Brain (organoid and tissue), 16 donors: ENCODE measurements at places on chromosomes 12 and 14. TPM values are rescaled to one million over a fixed set of nuclear protein-coding genes. Genes with fewer than 3 reads are reported as not detected.

DNA sequence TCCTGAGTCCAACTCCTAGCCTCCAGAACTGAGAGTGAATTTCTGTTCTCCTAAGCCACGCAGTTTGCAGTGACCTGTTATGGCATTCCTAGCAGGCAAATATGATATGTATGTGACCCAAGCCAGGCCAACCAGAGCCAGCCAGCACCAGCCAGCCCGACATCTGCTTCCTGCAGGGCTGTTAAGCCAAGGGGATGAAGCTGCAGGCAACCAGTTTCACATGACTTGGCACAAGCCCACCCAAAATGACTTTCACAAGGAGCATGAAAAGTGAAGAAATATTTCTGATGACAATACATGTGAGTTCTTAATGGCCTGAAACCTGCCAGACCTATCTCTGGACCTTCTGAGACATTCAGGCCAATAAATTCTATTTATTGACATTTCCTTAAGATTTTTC lies 68.1 kb downstream of the ITPK1 start:
- no peak for DNase-seq

- DNase-seq: no peak
Measured at GRCh38 chr12:1728824-1729223, 38.0 kb downstream of the ADIPOR2 start.

HSP90AA1 gene
- 470 TPM for polyA plus RNA-seq

GRCh38 chr12:19539071-19539470 lies 99.8 kb downstream of the AEBP2 start:
- no peak for DNase-seq

- no peak for DNase-seq
Measured at GRCh38 chr14:68910540-68910939, 68.6 kb downstream of the ACTN1 start.

BDKRB2 gene
- 0.83 TPM for polyA plus RNA-seq

NINJ2 gene
- 26.6 TPM for polyA plus RNA-seq

KRT79 gene
- polyA plus RNA-seq: not detected

RGS6 gene
- 1.9 TPM for polyA plus RNA-seq

DNA sequence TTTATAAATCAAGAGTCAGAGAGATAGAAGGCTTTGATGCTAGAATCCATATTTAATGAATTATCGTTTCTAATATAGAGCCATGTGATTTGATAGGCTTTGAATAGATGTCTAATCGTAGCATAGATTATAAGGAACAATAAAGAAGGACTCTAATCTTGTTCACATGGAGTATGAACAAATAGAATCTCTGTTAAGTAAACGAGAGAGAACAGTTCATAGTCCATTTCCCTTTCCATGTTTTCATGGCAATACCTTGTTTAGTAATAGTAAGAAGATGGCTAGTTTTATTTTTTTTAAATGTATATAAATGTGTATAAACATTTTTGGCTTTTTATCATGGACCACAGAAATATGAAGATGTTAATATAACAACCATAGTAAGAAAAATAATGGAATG lies 32.3 kb upstream of the RAD51AP1 start:
- DNase-seq: no peak

GRCh38 chr12:18966954-18967353 lies 162.6 kb upstream of the PLEKHA5 start:
- DNase-seq: no peak

DNA sequence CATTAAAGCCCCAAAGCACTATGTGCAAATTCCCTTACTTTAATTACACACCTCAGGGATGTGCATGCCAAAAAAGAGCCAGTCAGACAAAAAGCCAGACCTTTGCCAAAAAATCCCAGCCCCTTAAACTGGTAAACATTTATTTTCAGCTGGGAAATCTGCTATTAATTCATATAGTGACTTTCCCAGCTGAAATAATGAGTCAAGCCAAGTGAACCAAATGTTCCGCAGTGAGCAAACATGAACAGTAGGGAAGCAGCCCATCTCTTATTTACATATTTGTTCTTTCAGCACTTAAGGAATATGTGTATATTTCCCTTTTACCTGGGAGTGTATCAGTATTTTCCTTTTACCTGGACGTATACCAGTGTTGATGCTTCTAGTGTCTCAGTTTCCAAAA lies 44.0 kb upstream of the OTX2 start:
- DNase-seq: no peak

DNA sequence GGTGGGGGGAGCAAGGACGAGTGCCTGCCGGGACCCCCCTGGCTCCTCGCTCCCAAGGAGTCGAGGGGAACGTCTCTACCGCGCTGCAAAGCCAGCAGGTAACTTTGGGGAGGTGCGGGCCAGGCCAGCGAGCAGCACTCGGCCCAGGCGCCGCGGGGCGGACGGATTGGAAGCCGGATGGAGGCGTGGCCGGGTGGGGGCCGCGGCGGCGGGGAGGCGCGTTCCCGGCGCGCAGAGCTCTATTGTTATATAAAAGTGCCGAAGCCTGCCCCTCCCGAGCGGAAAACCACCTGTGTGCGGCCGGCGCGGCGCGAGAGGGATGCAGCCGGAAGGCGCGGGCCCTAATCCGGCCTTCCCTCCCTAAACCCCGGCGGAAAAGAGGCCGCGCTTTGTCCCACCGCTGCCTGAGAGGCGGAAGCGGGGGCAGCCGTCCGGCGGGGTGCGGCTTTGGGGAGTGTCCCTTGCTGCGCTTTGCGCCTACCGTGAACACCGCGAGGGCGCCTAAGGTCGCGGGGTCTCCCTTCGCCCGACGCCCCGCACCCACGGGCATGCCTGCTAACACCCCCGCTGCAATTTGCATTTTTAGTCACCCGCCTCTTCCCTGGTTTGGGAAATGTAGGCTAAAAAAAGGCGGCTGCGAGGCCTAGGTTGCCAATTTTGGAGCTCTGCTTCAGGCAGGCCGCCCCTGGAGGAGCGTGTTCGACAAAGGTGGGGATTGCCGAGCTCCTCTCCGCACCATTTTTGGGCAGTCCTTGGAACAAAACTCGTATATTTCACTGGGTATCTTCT lies 1.7 kb upstream of the DUSP6 start:
- peak; percentile 63 for DNase-seq

MYL6 gene
- polyA plus RNA-seq: 1,760 TPM

DNA sequence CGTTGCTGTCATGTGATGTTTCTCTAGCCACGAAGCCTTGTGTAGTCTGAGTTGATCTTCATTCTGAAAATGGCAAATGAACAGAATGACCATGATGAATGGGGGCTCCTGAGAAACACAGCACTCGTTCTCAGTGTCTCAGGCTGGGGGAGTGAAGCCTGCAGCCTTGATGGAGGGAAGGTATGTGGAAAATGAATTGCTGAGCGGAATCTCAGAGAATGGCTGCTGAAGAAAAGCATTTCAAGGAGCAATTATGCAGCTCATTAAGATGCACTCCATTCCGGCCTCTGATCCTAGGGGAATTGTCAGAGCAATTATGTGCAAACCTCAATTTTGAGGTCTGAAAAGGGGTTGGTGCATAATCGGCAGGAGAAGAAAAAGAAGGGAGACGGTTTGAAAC lies 167.1 kb downstream of the CHST11 start:
- peak; percentile 70 for DNase-seq

LMNTD1 gene
- not detected for polyA plus RNA-seq

DNA sequence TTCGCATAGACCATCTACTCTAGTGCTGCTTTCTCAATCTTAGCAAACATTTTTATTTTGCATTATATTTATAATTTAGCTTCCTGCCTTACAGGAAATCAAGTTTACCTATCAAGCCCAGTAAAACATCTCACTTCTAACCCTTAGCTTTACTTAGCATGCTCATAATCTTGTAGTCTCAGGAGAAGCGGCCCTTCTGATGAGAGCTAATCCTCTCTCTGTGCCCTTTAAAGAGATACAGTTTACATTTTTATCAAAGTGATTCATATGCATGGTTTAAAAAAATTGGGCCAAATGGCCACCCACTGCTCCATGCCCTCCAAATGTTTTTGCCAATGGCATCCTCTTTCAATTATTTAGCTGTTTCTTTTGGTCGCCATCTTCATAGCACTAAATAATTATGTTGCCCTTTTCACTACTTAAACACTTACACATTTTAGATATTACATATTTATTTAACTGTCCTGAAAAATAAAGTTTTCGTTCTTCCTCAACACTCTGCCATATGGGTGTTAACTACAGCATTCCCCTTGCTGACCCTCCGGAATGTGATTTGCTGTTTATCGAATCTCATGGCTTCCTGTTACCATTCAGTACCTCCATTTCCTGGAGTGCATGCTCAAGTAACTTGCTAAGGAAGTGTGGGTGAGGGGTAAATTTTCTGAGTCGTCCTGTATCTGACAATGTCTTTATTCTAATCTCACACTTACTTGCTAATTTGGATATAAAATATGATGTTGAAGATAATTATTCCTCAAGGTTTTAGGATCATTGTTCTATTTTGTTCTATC lies 29.3 kb downstream of the YLPM1 start:
- no peak for DNase-seq
